ENCODE measurements at places on chromosomes 3 and 15.

- no peak for DNase-seq
These were observed 253.3 kb downstream of the TBC1D5 start for GRCh38 chr3:17489139-17489538.

- DNase-seq: no peak
These were observed 45.7 kb downstream of the PRR23E start for GRCh38 chr3:127238602-127239001.

DNA sequence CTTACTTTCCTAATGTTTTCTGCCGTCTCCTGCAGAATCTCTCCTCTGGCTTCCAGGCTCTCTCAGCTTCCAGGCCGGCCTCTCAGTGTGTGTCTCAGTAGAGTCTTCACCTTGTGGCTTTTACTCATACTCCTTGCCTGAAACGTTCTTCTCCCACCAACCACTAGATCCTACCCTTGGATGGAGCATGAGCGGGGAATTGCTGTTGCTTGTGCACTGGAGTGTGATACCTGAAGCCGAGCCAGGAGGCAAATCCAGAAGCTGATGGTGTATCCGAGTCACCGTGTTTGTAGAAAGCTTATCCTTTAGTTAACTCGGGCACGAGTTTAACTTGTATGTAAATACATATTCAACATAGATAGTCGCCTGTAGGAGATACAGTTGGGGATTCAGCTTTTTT lies 285.0 kb upstream of the C2CD4B start:
- DNase-seq: no peak

- no peak for DNase-seq
These were observed 117.9 kb downstream of the MEGF11 start for GRCh38 chr15:66135664-66136063.

DNA sequence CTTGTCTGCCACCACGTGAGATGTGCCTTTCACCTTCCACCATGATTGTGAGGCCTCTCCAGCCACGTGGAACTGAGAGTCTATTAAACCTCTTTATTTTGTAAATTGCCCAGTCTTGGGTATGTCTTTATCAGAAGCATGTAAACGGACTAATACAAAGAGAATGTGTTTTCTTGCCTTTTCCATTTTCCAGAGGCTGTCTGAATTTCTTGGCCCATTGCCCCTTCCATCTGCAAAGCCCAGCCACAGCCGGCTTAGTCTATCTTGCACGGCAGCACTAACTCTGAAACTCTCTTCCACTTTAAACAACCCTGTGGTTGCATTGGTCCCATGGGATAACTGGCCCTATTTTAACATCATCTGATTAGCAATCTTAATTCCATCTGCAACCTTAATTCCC lies 215.3 kb downstream of the LRTM1 start:
- DNase-seq: no peak

- no peak for DNase-seq
These were observed 74.0 kb upstream of the HACD2 start for GRCh38 chr3:123658852-123659206.

DNA sequence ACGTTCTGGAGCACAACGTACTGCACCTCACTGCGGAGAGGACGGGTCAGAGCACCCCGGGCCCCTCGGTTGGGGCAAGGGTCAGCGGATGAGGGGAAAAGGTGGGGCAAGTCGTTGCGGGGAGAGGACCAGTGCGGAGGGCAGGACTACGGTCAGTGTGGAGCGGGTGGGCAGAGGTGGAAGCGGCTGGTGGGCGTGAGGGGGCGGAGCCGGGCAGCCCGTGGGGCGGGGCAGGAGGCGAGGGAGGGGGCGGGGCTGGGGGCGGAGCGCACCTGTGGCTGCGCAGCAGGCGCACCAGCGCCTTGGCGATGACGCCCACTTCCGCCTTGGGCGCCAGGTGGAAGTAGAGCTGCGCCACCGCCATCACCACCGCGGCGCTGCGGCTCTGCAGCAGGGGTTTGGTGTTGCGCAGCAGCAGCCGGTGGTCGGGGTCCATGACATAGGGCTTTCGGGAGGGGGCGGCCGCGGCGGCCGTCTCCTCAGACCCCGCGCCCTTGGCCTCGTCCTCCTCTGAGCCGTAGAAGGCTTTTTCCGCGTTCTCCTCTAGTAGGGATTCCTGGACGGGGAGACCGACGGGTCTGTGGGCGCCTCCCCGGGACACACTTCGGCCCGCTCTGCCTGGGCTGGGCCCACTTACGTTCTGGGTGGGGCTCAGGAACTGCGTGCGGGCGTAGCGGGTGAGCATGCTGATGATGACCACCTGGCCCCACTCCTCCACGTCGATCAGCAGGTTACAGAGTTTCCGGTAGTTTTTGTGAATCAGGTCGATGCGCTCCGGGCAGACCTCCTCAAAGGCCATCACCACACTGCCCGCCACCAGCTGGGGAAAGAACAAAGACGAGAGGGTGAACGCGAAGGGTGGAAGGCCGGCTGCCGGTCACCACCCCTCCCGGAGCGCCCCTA lies 29.2 kb downstream of the AP3B2 start:
- DNase-seq: no peak

GRCh38 chr3:101941318-101942040 lies 92.2 kb downstream of the NFKBIZ start:
- no peak for DNase-seq

GRCh38 chr3:195512798-195513345 lies 30.3 kb downstream of the PPP1R2 start:
- DNase-seq: no peak

- DNase-seq: no peak
These were observed 38.7 kb downstream of the CCR4 start for GRCh38 chr3:32990116-32990515.

GRCh38 chr15:41487381-41487780 lies 6.3 kb upstream of the ITPKA start:
- no peak for DNase-seq

GRCh38 chr15:29183071-29183831 lies 86.4 kb downstream of the NSMCE3 start:
- no peak for DNase-seq

DNA sequence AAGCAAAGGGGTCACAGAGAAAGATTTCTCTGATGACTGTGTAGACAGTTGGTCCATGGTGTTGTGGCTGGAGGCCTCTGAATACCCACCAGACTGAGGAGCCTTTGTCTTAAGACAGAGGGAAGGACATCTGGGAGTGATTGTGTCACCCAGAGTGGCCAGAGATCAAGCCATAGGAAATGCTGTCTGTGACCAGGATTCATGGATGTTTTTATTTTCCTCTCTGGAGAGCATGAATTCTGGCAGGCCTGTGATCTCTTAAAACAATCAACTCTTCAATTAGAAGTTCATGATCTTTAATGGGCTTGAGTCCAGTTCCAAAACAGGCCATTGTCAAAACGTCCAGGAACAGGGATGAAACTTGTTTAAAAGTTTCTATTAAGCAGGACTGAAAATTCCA lies 198.9 kb upstream of the CTDSPL start:
- DNase-seq: no peak

- DNase-seq: no peak
These were observed 1041.4 kb downstream of the NTRK3 start for GRCh38 chr15:87215100-87215499.

- DNase-seq: no peak
These were observed 350.1 kb upstream of the MCTP2 start for GRCh38 chr15:93881310-93881709.

GRCh38 chr3:189041482-189042090 lies 130.2 kb upstream of the TPRG1 start:
- peak; percentile 4 for DNase-seq

DNA sequence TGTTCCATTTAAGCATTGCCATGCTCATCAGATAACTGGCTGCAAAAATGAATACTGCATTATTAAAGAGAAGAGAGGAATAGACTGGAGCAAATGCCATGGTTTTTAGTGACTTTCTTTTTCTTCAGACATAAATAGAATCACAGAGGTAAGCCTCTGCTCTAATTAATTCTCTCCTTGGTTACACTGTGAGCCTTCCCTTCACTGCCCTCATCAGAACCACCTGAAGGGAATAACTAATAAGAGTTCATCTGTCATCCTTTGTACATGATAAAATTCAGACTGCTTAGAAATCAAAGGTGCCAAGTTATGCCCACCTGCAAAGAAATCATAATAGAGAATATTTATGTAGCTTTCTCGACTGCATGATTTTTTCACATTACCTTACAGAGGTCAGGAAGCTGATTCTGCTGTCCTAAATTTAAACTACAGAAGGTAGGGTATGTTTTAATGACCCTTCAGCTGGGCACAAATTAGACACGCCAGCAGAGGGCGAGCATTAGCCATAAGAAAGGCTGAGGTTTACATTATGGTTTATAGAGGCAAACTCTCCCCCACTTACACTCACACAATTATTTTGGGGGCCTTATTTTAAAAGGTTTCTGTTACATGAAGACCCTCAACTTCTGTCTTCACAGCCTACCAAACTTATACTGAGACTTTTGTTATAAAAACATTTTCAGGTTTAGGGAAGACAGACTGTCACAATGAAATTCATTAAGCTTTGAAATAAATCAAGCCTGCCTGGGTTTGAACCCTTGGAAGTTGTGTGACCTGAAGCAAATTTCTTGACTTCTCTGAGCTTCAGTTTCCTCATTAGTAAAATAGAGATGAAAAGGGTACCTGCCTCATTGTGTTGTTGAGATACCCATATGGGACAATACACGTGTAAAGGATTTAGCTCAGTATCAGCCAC lies 15.3 kb upstream of the UNC13C start:
- no peak for DNase-seq

- DNase-seq: no peak
These were observed 32.8 kb downstream of the POC1A start for GRCh38 chr3:52121464-52121805.

GRCh38 chr3:159252772-159253384 lies 451.0 kb downstream of the MFSD1 start:
- DNase-seq: no peak

GRCh38 chr3:19559724-19560442 lies 374.1 kb downstream of the EFHB start:
- DNase-seq: no peak

DNA sequence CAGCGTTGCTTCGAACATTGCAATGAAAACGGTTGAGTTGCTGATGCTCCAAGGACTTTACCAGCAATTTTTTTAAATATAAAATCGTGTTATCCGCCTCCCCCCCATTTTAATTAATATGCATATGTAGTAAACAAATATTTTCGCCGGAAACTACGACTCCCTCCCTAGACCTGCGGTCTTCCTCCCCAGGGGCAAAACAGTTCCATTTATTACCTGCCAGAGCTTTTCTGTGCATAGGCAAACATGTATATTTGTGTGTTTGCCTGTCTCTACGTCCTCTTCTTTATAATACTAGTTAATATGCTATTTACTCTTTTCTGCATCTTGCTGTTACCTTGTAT lies 593 bp upstream of the RSL24D1 start:
- DNase-seq: no peak

- DNase-seq: no peak
These were observed 141.3 kb upstream of the DPPA4 start for GRCh38 chr3:109478614-109479013.

GRCh38 chr3:155676252-155676981 lies 68.5 kb downstream of the PLCH1 start:
- DNase-seq: no peak

DNA sequence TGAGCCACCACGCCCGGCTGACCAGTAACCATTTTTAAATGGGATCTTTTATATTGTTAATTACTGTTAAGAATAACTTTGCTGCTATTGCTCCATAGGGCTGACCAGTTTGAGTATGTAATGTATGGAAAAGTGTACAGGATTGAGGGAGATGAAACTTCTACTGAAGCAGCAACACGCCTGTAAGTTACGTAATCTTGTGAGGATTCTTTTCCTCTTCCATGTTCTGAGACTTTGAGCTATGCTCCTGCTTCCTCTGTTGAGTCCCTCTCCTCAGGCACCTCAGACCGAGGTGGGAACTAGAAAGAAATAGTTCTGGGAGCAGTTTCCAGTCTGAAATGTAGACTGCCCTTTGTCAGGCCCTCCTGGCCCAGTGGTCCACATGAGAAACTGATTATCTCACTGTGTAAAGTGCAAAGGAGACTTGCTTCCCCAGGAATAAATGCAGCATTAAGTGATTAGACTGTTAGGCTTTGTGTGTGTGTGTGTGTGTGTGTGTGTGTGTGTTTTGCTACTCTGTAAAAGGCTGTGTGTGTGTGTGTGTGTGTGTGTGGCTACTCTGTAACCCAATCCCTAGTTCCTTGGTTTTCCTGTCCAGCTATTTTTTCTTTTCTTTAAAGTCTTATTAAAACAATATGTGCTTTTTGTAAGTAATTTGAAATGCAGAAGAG lies 5.2 kb downstream of the POLR2H start:
- no peak for DNase-seq

GRCh38 chr3:145145461-145145860 lies 1015.5 kb downstream of the PLOD2 start:
- no peak for DNase-seq

GRCh38 chr3:58743296-58743695 lies 76.7 kb upstream of the FAM3D start:
- no peak for DNase-seq

- DNase-seq: no peak
These were observed 15.5 kb upstream of the EHD4 start for GRCh38 chr15:41987925-41988275.

DNA sequence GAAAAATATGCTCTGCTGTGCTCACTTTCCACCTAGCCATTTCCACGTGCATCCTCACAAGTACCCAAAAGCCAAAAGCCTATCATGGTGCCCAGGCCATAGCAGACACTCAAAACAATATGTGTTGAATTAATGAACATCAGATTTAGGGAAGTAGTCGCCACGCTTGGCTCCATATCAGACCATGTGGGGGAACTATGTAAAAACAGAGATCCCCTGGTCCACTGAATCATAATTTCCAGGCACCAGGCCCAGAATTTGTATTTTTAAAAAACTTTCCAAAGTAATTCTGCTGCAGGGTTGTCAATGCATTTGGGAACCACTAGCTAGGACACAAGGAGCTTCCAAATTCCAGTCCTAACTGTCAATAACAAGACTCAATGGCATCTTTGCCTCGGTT lies 77.3 kb downstream of the CNTN3 start:
- DNase-seq: no peak

- no peak for DNase-seq
These were observed 154.0 kb downstream of the ANXA2 start for GRCh38 chr15:60243769-60244168.

DNA sequence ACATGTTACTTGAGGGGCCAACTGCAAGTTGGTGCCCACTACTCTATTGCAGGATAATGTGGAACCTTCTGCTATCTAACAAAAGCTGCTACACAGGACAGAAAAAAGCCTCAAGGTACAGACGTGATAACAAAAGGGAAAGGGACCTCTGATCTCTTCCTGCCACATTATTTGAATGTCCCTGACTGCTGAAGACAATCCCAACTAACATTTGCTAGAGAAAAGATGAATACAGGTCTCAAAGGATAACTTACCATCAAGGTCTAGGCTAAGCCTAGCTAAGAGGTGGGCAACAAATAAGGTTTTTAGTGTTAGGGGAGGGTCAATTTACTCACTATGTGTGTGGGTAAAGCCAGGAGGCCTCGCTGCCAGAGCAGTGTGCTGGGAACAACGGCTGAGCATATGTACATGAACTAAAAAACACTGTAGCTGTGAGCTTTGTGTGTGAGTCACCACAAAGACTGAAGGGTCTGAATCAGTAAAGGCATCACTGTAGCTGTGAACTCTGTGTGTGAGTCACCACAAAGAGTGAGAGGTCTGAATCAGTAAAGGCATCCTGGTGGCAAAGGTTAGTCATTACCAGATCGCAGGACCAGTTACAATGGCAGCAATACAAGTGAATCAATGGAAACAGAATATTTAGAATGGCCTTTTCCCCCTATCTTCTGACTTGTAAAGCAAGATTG lies 111.7 kb downstream of the LMLN start:
- DNase-seq: no peak
